WERI-Rb-1 (cell line): ENCODE measurements at places on chromosomes 6 and 20.

DNA sequence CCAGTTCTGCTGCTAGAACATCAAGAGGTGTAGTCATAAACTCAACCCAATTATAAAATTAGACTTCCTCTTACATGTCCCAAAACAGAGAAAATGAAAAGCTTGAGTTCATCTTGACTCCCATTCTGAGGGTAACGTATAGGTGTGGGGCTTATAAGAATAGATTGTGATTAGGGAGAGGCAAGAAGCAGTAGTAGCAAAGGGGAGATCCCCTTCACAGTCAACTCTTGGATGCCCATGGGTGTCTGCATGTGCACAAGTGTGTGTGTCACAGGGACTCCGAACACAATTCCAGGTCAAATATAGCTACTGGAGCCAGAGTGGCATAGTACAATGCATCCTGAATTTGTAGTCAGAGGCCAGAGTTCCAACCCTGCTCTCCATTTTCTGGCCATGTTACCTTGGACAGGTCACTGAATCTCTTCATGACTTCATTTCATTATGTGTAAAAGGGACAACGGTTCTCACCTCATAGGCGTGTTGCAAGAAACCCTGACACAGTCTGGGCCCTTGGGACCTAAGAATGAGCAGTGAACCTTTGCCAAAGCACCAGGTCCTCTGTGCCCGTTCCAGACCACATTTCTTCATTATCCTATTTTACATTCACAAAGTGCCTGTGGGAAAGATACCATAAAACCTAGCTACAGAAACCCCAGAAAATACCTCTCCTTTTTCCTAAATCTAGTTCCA, 11.8 kb downstream of the GSTA4 start:
- DNase-seq: no peak

- no peak for DNase-seq
Measured at GRCh38 chr6:70593118-70593486, 26.4 kb downstream of the SDHAF4 start.

GRCh38 chr6:147157930-147158329, 46.3 kb upstream of the STXBP5 start:
- no peak for DNase-seq

DNA sequence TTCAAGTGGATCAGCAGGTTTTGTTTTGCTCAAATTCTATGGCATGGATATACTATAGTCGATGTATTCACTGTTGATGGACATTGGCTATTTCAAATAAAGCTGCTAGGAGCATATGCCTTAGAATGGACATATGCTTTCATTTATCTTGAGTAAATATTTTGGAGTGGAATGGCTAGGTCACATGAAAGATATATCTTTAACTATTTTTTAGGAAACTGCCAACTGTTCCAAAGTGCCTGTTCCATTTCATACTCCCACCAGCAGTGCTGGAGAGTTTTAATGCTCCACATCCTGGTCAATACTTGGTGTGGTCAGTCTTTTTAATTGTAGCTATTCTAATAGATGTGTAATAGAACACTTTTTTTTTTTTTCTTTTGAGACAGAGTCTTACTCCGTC, 81.1 kb upstream of the PIM1 start:
- no peak for DNase-seq

- DNase-seq: no peak
Measured at GRCh38 chr20:47887477-47888080, 102.3 kb upstream of the SULF2 start.

DNA sequence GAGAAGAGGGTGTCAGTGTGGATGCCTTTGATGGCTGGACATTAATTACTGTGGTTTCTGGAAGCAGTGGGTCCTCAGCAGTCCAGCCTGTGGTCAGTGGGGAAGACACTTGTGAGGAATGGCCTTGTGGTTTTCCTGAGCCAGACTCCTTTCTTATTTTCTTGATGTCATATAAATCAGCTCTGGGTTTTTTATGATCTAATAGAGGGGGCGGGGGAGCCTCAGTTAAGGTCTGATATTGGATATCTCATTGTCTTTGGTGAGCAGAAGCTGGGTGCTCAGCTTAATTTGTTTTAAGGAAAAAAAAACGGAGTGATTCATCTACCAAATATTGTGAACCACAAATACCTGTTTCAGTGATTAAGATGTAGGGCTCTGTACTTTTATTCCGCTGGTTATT, 62.1 kb downstream of the OTOR start:
- no peak for DNase-seq

DNA sequence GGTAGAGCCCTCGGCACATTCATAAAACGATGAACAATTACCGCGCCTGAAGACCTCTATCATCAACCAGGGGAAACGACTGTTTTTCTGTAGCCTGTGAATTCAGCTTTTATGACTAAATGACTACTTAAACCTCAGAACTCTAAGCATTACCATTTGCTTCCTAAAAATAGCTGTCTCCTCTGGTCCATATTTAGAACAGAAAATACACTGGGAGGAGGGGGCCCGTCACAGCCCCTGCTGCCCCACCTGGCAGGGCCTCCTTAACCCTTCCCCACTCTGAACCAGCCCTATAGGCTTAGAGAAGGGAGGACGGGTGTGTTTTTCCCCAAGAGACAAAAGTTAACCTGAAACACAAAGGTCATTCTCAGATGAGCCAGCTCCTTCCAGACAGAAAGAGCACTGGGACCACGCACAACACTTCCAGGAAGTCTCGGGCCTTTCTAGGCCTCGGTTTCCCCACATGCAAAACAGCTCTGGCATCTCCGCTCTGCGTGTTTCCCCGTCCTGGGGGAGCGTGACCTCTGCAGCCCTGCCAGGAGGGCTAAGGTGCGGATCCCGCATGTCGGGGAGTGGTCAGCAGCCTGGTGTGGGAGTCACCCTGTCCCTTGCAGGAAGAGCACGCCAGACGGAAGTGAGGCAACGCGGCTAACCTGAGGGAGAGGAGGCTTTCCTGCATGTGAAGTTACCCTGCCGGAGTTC, 193.9 kb downstream of the DLL1 start:
- DNase-seq: no peak

DNA sequence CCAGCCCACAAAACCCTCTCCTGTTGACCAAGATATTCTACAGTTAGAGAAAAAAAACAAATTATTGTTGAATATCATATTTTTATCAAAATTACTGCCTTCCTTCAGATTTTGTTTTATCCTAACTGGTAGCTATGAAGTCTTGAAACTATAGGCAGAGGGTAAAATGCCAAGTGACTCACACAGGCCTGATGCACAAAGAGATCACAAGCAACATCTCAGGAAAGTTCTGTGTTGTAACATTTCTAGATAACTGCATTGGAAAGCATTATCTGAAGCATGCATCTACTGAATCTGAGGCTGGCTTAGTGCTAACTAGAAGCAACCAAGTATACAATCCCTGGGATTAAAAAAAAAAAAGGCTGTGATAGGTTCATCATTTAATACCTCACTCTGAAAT, 134.2 kb downstream of the PKHD1 start:
- no peak for DNase-seq

- no peak for DNase-seq
Measured at GRCh38 chr6:39471954-39472659, 149.6 kb upstream of the KCNK16 start.

DNA sequence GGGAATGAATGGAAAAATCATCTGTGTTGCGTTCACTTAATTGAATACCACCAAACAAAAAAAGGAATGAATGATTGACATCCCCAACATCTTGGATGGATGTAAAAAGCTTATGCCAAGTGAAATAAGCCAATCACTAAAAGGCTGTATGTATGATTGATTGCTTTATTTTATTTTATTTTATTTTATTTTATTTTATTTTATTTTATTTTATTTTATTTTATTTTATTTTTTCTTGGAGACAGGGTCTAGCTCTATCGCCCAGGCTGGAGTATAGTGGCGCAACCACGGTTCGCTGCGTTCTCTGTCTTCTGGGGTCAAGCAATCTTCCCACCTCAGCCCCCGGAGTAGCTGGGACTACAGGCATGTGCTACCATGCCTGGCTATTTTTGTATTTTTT, 263.3 kb downstream of the CDKAL1 start:
- DNase-seq: no peak

GRCh38 chr20:44586289-44586911, 4.0 kb downstream of the PKIG start:
- DNase-seq: no peak

DNA sequence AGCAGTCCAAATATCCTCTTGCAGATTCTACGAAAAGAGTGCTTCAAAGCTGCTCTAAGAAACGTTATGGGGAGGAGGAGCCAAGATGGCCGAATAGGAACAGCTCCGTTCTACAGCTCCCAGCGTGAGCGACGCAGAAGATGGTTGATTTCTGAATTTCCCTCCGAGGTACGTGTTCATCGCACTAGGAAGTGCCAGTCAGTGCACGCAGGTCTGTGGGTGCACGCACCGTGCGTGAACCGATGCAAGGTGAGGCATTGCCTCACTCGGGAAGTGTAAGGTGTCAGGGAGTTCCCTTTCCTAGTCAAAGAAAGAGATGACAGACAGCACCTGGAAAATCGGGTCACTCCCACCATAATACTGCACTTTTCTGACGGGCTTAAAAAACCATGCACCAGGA, 272.1 kb upstream of the DEFB115 start:
- no peak for DNase-seq

GRCh38 chr20:49614338-49615050, 46.6 kb upstream of the PTGIS start:
- no peak for DNase-seq

- DNase-seq: no peak
Measured at GRCh38 chr20:3777381-3777715, 3.9 kb downstream of the SPEF1 start.

- DNase-seq: no peak
Measured at GRCh38 chr6:131136021-131136786, 937 bp downstream of the AKAP7 start.

GRCh38 chr6:15283986-15284361, 38.1 kb downstream of the JARID2 start:
- no peak for DNase-seq

DNA sequence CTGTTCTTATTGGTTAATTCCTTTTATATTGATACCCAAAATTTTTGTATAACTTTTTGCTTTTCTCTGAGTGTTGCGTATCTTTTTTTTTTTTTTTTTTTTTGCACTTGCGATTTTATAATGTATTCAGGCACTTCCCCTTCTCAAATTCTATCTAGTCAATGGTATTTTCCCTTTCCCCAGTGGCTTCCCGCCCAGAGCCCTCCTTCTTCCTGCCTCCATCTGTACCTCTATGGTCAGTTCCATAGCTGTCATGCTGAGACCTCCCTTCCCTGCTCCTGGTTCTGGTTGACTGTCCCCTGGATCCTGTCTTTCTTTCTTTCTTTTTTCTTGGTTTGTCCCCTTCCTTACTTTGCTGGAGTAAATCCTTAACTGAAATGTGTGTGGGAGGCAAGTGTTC, 94.7 kb downstream of the RNF144B start:
- no peak for DNase-seq

- DNase-seq: no peak
Measured at GRCh38 chr6:7270320-7271204, 42.4 kb downstream of the SSR1 start.

GRCh38 chr20:57693002-57693582, 16.7 kb downstream of the PMEPA1 start:
- DNase-seq: no peak

GRCh38 chr6:16059496-16059895, 69.4 kb upstream of the MYLIP start:
- no peak for DNase-seq

GRCh38 chr6:24408719-24409410, 6.1 kb downstream of the MRS2 start:
- no peak for DNase-seq

GRCh38 chr6:121064345-121064744, 269.9 kb downstream of the TBC1D32 start:
- DNase-seq: no peak

GRCh38 chr6:18447552-18447951, 60.4 kb downstream of the RNF144B start:
- no peak for DNase-seq

DNA sequence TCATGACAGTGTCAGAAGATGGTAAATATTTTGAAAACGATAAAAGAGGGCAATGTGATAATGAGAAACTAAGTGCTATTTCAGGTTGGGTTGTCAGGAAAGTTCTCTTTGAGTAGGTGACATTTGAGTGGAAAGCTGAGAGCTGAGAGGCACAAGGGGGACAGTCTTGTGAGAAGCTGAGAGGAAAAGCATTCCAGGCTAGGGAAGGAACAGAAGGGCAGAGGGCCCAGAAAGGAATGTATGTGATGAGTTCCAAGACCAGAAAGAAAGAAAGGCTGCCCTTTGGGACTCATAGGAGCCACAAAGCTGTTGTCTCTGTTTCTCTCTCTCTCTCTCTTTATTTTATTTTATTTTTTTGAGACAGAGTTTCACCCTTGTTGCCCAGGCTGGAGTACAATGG, 7.6 kb upstream of the RNF182 start:
- no peak for DNase-seq

DNA sequence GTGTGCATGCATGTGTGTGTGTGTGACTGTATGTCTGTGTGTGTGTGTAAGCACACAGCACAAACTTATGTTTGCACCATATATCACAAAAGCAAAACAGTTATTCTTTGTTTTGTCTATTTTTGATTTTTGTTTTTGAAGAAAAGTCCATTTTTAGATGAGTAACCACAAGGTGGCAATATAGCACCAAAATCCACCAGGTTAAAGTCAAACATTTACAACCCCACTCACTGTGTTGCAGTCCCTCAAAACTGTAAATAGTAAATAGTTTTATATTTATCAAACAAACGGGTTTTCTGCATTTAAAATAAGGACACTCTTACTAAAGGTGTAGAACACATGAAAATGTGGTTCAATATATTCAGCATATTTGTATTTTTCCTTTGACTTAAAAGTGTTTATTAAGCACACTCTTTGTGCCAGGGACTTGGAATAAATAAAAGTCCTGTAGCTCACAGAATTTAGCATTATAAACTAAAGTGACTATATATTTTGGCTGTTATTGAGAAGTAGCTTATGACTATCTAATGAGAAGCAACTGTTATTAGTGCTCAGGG, 118.5 kb downstream of the GFRAL start:
- no peak for DNase-seq

DNA sequence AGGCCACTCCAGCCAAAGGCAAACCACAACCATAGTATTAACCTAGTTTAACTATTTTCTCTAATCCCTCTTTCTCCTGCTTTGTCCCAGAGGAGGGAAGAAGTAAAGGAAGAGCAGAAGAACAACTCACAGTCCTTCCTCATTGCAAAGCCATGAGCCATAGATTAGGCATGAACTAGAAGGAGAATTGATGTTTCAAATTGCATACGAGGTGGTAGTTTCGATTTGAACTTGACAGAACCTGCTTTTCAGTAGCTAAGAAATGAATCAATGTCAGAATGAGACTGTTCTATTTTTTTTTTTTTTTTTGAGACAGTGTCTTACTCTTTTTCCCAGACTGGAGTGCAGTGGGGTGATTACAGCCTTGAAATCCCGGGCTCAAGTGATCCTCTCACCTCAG, 48.3 kb downstream of the PROKR2 start:
- no peak for DNase-seq

- DNase-seq: no peak
Measured at GRCh38 chr6:46137387-46137786, 7.6 kb downstream of the ENPP4 start.

DNA sequence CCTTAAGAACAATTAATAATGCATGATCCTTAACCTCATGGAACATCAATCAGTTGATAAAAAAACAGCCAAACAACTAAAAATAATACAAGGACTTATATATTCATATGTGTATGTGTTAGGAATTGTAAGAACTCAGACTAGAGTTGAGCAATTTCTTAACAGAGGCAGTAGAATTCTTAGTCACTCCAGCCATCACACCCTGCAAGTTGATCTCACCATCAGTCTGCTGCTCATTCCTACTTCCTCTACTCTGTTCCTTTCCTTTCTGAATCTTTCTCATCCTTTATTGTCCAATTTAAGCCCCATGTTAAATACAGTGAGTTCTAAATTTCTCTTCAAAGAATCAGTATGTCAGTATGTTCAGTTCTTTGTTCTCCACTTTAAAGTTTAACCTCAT, 2.6 kb downstream of the ZNF165 start:
- DNase-seq: no peak
